ENCODE measurements at places on chromosomes 11 and 22.

DNA sequence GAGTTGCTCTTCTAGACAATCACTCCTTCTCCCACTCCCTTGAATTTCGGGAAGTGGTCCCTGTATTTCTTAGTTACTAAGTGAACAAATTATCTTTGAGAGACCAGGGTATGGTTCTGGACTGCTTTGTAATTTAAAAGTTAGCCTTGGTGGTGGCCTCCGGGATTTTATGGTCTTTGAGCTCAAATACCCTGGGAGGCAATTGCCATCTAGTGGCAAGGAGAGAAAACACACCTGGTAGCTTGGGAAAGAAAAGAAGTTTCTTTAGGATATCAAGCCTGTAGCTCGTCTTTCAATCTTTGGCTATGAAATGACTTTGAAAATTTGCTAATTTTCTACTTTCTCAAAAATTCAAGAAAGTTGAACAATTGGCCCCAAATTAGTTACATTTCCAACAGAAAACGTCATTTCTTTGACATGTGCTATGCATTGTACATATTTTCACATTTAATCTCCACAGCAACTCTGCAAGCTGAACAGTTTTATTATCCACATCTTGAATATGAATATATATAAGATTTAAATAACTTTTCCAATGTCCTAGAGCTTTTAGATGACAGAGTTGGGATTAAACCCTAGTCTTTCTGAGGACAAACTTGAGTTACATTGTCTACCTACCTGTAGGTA, 39.1 kb downstream of the MMP27 start:
- peak; percentile 31 for DNase-seq

GRCh38 chr11:110505528-110506284, 76.0 kb downstream of the FDX1 start:
- no peak for DNase-seq

GRCh38 chr11:36098087-36098486, 154.2 kb downstream of the LDLRAD3 start:
- no peak for DNase-seq

DNA sequence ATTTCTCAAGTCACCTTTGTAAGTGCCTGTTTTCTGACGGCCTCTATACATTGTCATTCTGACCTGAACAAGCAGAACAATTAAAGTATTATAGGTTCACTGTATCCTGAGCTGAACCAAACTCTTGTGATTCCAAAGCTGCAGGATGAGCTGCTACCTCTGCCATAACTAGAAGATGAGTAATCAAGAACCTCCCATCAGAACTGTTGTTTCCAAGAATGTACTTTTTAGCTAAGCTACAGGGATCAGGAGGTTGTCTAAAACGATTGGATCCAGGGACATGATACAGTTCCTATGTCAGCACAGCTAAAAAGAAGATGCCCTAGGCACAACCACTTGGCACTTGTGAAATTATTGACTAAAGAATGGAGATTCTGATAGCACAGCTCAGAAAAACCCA, 288.4 kb upstream of the CCDC90B start:
- no peak for DNase-seq

DNA sequence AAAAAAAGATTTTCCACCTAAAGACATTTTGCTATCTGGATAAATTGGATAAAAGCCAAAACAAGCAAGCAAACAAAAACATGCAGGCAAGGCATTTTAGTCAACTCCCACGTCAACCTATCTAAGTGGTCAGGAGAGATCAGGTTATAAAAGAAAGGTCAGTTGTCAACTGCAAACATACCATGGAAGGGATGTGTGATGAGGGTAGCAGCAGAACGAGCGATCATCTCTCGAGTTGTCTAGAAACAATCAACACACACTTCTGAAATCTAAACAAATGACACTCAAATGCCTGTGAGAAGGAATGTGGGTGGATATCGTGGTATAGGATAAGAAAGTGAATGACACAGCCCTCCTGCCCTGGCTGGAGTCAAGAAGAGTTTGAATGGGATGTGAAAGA, 10.9 kb downstream of the MTCH2 start:
- no peak for DNase-seq

DNA sequence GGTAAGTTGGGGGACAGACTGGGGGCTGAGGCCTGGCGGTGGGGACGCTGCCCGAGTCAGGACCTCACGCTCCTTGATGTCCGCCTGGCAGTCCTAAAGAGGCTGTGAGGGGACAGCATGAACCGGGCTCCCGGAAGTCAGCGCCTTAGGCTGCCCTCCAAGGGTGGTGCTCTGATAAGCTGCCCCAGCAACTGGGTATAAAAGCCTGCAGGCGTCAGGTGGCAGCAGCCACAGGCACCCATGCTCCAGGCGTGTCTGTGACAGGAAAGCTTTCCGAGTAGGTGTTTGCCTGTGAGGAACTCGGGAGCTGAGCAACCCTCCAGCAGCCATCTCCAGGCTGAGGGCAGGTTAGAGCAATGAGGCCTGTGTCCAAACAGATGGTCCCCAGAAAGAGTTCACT, 53.0 kb downstream of the ST3GAL4 start:
- no peak for DNase-seq

- no peak for DNase-seq
These were observed 17.3 kb upstream of the TP53I11 start for GRCh38 chr11:44967930-44968496.

DNA sequence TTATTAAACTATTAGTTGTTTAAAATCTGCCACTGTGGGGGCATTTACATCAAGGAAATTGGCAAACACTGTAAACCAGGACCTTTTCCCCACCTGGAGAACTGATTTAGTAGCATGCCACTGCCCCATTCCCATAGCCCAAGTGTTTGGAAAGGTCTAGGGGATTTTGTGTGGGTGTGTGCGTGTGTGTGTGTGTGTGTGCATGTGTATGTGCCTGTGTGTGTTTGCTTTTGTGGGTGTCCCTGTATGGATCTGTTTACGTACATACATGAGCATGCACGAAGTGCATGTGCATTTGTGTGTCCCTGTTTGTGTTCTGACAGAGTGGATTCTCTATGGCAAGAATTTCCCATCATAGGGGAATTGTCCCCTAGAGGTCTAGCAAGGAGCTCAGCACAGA, 62.7 kb upstream of the LMO1 start:
- no peak for DNase-seq

GRCh38 chr22:39237318-39238100, 7.3 kb downstream of the PDGFB start:
- DNase-seq: no peak

DNA sequence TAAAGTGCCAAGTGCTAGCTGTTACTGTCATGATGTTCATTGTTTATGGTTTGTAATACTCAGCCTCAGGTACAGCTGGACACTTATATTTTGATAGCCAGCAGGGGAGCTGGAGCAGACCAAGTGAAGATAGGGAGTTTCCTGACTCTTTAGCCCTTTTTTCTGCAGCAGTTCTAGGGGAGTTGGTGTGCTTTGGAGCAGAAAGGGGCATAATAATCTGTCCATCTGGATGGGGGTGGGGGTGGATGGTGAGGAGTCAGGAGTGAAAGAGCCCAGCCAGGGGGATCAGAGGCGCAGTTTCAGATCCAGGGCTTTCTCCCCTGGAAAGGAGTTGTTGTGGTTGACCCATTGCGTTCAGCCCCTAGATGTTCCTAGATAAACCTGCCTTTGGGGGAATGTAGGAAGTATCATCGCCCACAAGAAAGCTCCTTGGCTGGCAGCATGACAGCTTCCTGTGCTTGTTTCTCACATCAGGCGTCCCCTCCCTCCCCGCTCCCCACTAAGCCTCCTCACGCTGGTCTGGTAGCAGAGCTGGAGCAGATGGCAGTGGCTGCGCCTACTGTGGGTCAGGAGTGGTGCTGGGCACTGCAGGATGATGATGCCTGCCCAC, 41.9 kb downstream of the MED15 start:
- DNase-seq: peak; percentile 64

DNA sequence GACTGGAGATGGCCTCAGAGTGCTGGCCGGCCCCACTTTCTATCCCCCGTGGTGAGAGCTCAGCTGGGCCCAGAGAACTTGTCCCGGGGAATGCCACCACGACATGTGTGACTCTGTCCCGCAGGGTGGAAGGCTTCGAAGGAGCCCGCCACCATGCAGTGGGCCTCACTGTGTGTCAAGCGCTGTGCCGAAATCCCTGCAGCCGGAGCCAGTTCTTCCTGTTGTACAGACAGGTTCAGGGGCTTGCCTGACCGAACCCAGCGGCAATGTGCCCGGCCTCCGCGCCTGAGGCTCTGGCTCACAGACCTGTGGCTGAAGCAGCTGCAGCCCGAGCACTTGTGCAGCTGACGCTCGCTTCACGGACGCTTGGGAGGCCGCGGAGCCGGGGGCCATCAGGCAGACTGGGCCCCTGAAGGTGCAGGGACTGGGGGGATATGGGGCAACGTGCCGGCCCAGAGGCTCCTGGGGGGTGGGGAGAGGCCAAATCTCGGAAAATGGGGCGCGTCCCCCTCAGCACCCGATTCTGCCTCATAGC, 650 bp downstream of the PPM1F start:
- DNase-seq: no peak

DNA sequence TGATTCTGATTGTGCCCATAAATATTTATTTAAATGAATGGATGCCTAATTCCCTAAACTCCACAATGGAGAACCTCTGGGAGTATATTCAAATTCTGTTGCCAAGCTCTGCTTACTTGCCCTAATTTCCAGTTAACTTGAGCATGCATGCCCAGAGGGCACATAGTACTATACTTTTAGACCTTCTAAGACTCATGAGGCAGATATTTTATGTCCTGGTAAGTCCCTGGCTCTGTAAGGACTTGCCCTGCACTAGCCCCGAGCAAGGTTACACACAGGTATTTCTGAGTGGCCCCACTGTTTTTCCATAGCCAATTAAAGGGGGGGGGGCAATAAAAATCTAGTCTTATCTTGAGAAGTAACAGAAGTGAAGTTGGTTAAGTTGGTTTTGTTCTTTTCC, 21.1 kb upstream of the CAPRIN1 start:
- DNase-seq: no peak

DNA sequence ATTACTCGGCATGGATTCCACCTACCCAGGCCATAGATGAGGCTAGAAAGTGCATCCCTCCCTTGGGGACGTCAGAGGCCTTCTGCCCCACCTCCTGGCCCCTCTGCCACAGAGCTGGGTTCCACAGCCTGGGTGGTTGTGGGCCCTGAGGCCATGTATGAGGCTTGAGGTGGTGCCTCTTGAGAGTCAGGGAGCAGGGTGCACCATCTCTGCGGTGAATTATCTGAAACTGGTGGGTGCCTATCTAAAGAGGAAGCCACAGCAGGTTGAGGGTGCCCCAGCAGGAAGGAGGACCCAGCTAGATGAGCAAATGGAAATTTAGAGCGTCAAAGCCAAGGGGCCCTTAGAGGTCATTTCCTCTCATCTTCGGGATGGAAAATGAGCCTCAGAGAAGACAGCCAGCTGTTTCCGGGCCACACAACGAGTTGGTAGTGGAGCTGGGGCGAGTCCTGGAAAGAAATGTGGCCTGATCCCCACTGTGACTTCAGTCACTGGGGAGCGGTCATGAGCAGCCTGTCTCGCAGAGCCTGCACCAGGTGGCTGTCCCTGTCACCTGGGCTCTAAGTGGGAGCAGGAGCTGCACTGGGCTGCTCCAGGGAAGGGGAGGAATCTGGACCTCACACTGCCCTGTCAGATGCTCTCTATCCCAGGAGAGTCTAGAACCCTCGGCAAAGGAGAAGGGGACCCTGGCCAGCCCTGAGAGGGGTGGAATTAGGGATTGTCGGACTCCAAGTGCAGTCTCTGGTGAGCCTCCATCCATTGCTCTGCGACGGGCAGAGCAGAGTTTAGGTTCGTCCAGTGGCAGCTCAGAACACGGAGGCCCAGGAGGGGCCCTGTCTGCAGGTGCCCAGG, 7.3 kb downstream of the ADORA2A start:
- DNase-seq: peak; percentile 79

DNA sequence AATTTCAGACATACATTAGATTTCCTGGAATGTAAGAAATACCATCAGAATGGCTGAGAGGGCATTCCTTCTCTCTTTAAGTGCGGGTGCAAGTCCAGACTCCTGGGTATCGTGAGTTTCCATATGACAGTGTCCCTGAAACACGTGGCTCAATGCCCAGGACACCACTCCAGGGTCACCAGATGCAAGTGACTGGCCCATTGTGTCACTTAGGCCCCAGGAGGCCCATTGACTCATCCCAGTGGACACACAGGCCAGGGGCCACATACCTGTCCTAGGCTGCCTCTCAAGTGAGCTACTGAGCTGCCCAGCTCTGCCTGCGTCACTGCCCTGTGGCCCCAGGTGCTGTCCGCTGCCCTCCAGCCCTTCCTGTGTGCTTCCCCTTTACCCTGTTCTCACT, 18.5 kb downstream of the FBLN1 start:
- DNase-seq: no peak

GRCh38 chr22:39908136-39908535, 7.3 kb downstream of the GRAP2 start:
- DNase-seq: no peak

GRCh38 chr11:35536470-35536869, 11.1 kb upstream of the PAMR1 start:
- DNase-seq: no peak

GRCh38 chr11:119728651-119729580, at the start of gene NECTIN1:
TSS of gene NECTIN1 (minus strand) at chr11:119729200. CDS start at chr11:119728553, 647 bp downstream.
- DNase-seq: peak; percentile 77

GRCh38 chr11:11407065-11407762, 54.2 kb upstream of the CSNK2A3 start:
- DNase-seq: no peak

DNA sequence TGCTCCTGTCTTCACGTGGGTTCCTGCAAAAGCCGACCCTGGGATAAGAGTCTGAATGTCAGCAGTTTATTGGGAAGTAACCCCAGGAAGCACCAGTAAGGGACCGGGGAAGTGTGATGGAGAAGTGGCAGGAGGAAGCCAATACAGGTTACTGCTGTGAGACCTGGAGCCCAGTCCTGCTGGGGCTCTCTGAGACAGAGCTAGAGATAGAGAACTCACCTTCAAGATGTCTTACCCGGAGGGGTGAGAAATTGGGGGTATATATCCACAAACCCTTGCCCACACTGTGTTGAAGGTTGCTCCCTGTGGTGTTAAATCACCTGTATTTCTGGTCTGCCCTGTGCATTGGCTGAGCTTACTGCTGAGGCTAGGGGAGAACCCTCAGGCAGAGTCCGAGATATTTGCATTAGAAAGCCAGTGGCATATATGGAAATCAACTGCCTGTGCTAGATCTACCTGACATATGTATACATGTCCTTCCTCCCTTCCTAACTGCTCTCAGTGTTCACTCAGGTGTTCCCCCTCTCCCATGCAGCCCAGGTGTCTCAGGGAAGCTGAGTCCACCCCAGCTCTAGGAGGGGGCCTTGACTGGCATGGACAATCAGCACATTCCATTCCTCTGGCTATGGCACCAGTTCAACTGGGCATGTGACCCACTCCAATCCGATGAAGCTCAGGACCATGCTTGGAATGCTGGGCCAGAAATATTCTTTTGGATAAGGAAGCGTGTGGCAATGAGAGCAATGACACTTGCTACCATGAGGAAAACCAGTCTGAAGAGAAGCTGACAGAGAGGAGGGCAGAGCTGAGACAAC, 6.8 kb upstream of the MICAL2 start:
- no peak for DNase-seq

- DNase-seq: no peak
These were observed 239.5 kb upstream of the SORL1-AS1 start for GRCh38 chr11:121692236-121692635.

DNA sequence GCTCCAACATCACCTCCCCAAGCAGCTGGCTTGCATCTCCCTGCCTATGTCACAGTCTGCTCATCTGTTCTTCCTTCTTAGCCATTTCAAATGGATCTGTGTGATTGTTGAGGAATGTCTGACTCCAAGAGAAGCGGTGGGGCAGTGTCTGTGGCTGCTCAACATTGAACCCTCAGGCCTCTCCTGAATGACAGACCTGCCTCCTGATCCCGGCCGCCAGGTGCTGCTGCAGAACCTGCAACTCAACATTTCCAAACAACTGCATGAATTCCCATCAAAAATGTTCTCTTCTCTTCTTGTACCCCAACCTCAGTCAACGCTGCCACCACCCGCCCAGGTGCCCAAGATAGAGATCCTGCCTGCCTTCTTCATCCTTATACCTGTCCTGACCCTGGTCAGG, 132.5 kb downstream of the FBXO7 start:
- no peak for DNase-seq
